NK-92 treated with Interleukin-12 subunit alpha and Interleukin-12 subunit beta, amount 100 ng/mL, for 24 hours (cell line): ENCODE measurements at places on chromosomes 3 and 15.
A peak's percentile ranks its signal among the peaks of the same experiment; 100 is the strongest.

DNA sequence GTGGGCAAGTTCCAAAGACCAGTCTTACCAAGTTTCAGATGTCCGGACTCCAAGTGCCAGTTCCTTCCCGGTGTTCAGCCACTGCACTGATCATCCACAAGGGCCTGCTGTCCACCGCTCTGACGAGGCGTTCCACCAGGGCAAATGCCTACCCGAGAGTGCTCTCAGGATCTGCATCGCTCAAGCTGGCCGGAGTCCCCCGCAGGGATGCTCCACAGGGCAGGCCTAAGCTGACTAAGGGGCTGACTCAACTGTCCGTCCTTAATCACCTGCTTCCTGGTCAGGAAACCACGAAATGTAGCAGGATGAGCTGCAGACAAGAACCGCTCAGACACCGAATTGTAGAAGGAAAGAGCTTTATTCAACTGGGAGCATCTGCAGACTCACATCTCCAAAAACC is 341.6 kb downstream of the KCNH8 start:
- no peak for DNase-seq

- no peak for DNase-seq
These were observed 27.3 kb upstream of the GPR160 start for GRCh38 chr3:170010498-170010897.

GRCh38 chr3:107913701-107914100 is 177.1 kb downstream of the CD47 start:
- no peak for DNase-seq

DNA sequence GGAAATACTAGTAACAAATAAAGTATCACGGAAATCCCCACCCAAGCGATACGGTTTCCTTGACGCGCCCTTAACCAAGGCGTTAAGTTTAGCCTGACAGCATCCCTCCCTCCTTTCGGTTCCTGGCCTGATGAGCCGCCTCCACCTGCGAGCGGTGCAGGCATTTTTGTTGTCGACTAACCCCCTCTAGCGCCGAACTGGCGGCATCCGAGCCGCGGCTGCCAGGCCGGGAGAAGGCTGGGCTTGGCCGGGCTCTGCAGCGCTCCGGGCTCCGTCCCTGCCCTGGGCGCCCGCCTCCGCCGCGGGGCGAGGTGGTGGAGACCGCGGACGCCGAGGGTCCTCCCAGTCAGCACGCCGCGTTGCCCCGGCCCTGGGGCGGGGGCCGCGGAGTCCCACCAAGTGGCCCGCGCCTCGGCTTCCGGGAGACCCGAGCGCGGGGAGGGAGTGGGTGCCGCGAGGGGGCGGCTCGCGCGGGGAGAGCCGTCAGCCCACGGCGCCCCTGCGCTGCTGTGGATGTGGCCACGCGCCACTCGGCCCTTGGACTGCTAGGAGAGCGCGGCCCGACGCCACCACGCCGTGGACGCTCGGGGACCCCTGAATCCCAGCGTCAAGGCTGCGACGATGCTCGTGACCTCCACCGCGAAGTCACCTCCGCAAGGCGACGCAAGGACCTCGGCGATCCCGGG is 1.1 kb upstream of the EPHA6 start:
- DNase-seq, result no peak

GRCh38 chr3:150472421-150472820 is 64.3 kb downstream of the TSC22D2 start:
- DNase-seq, result no peak

- no peak for DNase-seq
These were observed 4.2 kb downstream of the CCDC71 start for GRCh38 chr3:49161808-49162530.

DNA sequence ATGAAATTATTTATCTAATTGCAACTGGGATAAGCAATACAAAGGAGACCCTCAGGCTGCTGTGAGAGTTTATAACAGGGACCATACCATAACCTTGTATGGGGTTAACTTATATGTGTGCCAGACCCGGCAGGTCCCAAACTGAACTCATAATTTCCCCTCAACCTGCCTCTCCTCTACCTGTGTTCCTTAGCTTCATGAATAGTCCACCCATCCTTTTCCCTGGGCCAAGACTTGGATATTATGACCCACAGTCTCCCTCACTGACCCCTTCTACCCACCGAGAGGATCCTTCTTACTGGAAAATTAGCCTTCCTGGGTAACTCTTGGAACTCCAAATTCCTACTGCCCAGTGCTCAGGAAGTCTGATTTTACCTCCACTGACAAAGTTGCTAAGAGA is 3.4 kb upstream of the TSPAN3 start:
- no peak for DNase-seq

DNA sequence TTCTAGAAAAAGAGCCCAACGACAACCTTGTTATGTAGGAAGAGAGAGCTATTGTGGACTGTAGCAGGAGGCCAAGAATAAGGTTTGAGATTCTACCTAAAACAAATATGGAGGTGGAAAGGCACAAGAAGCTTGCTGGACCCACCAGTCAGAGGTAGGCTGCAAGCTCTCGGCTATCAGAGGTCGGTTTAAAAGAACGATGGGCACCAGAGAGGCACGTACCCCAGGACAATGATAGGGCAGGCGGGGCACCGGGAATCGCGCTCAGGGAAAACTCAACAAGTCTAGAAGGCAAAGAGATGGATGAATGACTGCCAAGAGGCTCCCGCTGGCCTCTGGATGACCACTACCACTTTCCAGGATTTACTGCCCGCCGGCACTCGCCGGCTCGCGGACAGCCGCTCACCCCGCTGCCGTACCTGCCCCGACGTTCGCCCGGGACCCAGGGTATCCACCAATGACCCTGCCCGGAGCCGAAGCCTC is 1.1 kb downstream of the HDGFL3 start:
- DNase-seq, result no peak

- DNase-seq, result no peak
These were observed 213.5 kb downstream of the CPNE4 start for GRCh38 chr3:131821191-131821762.

GRCh38 chr3:119125742-119126504 is 20.0 kb upstream of the TEX55 start:
- DNase-seq, result no peak

DNA sequence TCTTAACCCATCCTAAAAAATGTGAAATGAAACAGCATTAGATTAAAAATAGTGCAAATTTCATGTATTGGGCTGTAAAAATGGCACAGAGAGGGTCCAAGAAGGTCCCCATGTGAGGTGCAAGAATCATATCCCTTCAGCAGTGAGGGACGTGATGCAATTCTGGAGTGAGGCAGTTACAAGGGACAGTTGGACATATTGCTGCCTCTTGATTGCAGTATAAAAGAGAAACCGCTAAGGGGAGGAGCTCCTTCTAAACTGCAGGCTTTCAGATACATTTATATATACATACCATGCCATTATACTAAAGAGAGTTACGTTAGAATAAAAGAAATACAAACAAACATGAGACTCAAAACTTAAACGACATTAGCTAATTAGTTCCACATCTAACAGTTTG is 304.2 kb upstream of the CTNNB1 start:
- DNase-seq, result no peak

DNA sequence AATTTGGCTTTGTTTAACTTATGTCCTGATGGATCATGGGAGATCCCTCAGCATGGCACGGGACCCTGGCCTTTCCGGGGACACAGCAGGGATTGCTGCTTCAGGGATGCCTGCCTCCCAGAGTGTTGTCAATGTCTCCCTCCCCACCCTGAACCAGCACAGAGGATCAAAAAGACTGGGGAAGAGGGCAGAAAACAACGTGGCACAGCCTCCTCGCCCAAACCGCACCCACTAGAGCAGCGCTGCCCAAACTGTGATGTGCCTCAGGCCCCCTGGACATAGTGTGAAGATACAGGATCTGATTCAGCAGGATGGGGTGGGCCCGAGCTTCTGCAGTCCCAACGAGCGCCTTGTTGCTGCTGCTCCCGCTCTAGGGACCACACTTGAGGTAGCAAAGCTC is 34.5 kb downstream of the SLC6A20 start:
- DNase-seq, result no peak

- no peak for DNase-seq
These were observed 18.8 kb downstream of the ACKR4 start for GRCh38 chr3:132615881-132616280.

DNA sequence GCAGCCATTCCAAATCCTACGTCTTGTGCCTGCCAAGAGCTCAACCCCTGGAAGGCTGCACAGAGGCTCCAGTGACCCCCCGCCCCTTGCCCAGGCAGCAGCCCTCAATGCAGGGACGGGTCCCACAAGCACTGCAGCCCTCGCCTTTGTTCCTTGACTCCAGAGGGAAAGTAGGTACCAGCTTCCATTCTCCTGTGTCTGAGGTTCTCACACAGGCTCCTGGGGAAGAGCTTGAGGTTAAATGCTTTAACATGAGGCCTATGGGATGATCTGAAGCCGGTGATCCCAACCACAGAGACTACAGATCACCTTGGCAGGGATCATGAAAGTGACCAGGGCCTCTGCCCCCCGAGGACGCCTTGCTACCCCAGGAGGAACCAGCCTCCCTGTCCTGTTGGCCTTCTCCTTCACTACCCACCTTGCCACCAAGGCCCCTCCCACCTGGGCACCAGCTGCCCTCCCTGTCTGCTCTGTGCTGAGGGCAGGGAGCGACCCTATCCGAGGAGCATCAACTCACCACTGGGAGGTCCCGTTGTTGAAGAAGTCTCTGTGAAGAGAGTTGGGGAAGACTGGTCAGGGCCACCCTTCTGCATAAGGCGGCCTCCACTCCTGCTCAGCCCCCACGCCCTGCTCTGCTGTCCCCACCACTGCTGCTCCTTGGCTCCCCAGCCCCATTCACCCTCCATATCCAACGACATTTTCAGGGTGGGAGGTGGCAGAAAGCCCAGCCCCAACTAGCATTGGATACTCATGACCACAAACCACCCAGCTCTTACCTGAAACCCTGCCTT is 95.3 kb downstream of the SEC22A start:
- no peak for DNase-seq

DNA sequence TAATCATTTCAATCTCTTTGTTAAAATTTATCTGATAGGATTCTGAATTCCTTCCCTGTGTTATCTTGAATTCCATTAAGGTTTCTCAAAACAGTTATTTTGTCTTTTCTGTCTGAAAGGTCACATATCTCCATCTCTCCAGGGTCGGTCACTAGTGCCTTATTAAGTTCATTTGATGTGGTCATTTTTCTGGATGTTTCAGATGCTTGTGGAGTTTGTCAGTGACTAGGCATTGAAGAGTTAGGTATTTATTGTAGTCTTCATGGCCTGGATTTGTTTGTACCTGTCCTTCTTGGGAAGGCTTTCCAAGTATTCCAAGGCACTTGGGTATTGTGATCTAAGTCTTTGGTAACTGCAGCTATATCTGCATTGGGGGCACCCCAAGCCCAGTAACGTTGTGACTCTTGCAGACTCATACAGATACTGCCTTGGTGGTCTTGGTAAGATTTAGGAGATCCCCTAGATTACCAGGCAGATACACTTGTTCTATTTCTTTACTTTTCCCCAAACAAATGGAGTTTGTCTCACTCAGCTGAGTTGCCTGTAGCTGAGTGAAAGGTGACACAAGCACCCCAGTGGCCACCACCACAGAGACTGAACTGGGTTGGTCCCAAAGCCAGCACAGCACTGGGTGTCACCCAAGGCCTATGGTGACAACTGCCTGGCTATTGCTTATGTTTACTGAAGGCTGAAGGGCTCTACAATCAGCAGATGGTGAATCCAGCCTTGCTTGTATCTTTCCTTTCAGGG is 18.9 kb upstream of the SLC27A2 start:
- no peak for DNase-seq

DNA sequence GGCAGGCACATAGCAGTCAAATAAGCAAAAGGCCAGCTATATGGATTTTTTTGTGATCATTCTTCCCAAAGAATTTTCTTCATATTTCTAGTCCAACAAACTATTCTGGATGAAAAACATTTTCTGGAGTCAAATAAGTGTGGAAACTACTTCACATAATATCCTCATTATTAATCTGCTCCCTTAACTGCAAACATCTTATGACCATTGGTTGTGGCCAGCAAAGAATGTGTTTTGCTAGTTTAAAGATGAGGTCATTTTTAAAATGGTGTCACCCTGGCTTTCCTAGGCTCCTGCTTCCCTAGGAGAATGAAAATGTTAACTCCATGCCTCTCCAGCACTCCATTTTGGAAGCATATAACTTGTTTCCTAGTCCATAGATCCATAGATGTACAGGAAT is 118.8 kb downstream of the SST start:
- no peak for DNase-seq

GRCh38 chr15:99165020-99165790 is 60.3 kb downstream of the SYNM start:
- no peak for DNase-seq

- DNase-seq, result peak; percentile 62
These were observed 1.5 kb downstream of the ARHGEF3 start for GRCh38 chr3:56800130-56800831.

DNA sequence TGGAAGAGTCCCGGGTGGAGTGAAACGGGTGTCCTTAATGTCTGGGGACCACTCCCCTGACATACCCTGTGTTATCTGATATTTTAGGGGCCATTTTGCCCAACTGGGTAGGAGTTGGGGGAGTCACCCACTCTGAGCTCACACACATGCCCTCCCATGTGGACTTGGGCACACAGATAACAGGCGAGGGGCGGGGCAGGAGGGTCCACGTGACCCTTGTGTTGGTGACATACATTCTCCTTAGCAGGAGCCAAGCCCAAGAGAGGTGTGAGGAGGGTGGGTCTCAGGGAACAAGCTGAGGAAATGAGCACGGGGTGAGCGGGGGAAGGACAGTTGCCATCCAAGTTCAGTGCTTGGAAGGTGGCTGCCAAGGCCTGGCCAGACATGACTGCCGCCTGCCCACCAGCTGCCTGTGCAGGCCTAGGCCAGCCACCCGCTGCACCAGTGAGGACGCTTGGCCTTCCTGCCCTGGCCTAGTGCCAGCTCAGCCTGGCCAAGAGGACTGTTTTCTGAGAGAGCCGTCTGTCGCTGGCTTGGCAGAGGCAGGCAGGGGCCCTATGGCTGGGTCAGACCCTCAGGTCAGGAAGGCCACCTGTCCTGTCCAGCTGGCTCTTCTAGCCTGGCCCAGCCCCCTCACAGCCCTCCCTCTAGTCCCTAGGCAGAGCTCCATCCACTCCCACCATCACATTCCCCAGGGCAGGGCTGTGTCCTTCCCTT is 31.3 kb upstream of the TMEM115 start:
- no peak for DNase-seq

DNA sequence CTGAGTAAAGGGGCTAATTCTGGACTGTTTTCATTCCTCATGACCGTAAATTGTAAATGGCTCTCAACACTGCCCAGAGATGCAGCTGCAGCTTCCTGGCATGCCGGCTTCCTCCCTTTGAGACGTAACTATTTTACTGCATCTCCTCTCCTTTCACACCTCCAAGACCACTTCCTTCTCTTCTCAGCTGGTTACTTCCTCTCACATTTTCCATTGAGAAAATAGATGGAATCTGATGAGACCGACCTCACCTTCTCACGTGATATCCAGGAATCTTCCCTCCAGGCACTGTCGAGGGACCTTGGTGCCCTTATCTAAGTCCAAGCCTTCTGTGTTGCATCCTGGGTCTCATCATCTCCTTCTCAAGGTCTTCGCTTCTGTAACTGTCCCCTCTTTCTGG is 12.7 kb downstream of the LYSMD4 start:
- DNase-seq, result no peak
